WTC11 (cell line): ENCODE measurements at places on chromosomes 11 and 22.

- DNase-seq = no peak
Observed at GRCh38 chr11:129354691-129355090, 21.0 kb upstream of the BARX2 start.

- DNase-seq = no peak
Observed at GRCh38 chr11:23884341-23884740, 612.5 kb upstream of the LUZP2 start.

DNA sequence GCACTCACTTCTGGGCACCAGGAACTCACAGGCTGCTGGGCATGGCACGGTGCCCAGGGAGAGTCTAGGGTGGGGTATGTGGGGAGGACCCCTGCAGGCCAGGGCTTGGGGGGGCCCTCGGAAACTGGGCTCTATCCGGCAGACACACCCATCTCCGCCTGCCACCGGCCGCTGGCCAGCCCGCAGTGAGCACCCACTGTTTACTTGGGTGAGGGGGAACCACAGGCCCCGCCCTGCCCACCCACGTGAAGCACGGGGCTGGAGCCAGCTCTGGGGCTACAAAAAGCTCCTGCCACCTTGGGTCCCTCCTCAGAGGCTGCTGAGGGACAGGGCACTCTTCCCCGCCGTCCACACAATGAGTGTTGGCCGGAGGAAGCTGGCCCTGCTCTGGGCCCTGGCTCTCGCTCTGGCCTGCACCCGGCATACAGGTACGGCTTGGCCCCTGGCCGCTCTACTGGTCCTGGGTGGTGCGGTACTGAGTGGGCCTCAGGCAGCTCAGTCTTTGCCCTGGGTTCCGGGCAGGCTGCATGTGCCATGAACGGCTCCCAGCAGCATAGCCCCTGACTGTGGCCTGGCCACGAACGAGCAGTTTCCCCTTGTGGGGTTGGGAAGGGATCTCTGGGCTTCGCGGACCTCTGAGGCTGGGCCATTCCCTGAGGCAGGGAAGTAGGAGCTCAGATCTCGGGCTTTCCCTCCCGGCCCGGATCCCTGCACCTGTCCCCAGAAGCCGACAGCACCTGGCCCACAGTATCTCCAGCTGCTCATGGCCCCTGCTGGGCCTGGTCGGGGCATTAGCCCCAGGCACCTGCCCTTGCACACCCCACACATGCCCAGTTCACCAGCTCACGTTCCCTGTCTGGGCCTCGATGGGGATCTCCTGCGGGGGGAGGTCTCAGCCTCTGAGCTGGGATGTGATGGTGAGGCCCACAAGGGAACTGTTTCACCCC is at the start of gene MUC5AC:
Gene MUC5AC, plus strand, starts transcription at position 309 of the 947 bp plus-strand sequence. Its CDS starts 47 bp downstream, at position 356.
- DNase-seq = peak; percentile 8

GRCh38 chr11:13970986-13971385 is 8.5 kb downstream of the SPON1 start:
- peak; percentile 49 for DNase-seq

GRCh38 chr11:129528296-129528695 is 152.6 kb downstream of the BARX2 start:
- no peak for DNase-seq

- peak; percentile 79 for DNase-seq
Observed at GRCh38 chr11:16785520-16786128, 47.2 kb downstream of the C11orf58 start.

DNA sequence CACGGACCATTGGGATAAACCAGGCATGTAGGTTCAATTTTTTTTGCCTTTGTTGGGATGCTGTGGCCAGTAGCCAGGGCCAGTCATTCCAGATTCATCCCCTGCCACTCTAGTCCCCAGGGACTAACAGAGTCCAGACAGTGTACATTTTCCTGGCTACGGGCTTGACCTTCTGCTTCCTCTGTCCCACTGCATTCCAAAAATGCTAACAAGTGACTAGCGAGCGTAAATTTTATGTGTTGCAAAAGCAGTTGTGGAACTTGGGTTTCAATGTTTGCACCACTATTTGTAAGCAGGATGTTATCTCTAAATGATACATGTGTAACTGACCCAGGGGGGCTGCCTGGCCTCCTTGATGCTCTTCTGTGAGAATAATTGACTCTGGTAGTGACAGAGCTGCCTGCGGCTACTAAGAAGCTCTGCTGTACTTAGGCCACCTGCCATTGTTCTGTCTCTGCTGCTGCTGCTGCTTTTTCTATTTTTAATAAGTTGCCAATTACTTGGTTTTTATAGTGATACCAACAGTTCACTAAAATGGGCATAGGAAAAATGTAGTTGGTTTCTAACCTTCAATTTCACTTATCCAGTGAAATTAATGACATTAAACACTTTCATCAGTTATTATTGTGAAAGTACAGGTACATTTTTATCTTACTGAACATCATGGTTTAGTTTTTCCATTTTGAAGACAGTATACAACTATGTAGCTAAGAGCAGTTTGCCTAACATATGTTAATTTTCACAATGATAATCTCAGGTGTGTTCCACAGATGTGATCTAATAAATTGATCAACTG is 26.8 kb downstream of the TNRC6B start:
- DNase-seq = no peak

DNA sequence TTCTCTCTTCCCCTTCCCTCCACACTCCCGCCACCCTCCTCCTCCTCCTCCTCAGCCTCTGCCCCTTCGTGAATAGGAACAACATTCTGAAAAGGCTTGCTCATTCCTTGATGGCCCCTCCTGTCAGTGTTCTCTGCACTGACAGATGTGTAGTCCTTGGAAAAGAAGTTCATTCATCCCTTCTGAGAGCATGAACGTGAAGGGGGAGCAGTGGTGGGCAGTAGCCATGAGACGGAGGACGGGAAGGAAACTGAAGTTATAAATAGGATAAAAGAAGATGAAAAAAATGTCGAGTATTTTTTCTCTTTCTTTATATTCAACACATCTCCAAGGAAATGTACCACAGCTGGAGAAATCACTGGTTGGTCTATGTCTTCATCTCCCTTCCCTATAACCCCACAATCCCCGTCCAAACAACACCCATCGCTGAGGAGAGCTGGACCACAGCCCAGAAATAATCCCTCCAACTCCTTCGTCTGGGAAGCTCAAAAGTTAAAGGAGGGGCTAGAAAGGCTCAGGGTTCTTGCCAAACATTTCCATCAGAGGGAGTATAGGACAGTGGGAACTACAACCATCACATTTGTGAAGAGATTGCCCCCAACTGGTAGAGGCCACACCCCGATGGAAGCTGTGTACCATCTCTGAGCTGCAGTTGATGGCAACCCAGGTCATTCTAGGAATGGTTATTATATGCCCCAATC is 33.5 kb downstream of the ETS1 start:
- DNase-seq = no peak

- DNase-seq = no peak
Observed at GRCh38 chr11:86978247-86978646, 23.1 kb upstream of the FZD4 start.

- DNase-seq = no peak
Observed at GRCh38 chr11:76768909-76769560, 14.1 kb upstream of the TSKU start.

DNA sequence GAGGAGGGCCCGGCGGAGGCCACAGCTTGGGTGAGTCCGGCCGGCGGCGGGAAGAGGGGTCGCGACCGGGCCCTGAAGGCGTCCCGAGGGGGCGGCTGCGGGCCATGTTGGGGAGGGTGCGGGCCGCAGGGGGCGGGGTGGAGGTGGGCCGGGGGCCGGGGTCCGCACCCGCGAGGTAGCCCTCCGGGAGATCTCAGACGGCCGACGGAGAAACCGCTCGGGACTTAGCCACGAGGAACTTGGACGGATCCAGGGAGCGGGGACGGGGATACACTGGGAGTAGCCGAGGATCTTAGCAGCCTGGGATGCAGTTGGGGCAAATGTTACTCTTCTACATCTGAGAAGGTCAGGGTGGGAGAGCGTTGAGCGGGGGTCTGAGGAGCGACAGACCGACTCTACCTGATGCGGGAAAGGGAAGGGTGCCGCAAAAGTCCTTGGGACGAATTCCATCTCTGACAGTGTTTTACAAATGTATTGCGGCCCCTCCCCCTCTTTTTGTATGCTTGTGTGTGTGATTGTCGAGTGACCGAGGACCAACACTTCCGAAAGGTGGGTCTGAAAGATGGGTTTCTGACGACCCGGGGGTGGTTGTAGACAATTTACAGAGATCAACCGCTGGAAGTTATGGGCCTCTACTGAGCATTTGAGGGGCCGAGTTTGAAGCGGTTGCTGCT is 658 bp downstream of the STIP1 start:
- no peak for DNase-seq
